ENCODE measurements at places on chromosomes 12 and 14. TPM values are rescaled to one million over a fixed set of nuclear protein-coding genes. Genes with fewer than 3 reads are reported as not detected.

KIF5A gene
- total RNA-seq = not detected

DHRS1 gene
- 12.4 TPM for total RNA-seq

FBRSL1 gene
- total RNA-seq = 15.1 TPM

TIMM9 gene
- total RNA-seq = 30.9 TPM

CCDC60 gene
- total RNA-seq = not detected

TMEM233 gene
- total RNA-seq = under 0.01 TPM

FANCM gene
- total RNA-seq = 15.0 TPM

TAS2R7 gene
- 0.48 TPM for total RNA-seq

ARMH4 gene
- 1.3 TPM for total RNA-seq

DLGAP5 gene
- total RNA-seq = 24.2 TPM

MSI1 gene
- not detected for total RNA-seq

WSCD2 gene
- not detected for total RNA-seq

IL31 gene
- not detected for total RNA-seq

BLOC1S1 gene
- total RNA-seq = 43.1 TPM

TAS2R30 gene
- 5.6 TPM for total RNA-seq

GSG1 gene
- total RNA-seq = not detected

PAPLN gene
- 10.1 TPM for total RNA-seq

GYS2 gene
- total RNA-seq = not detected

IGF1 gene
- 1.4 TPM for total RNA-seq

TMPRSS12 gene
- total RNA-seq = not detected

PLA2G1B gene
- total RNA-seq = not detected

CCDC175 gene
- total RNA-seq = not detected

BHLHE41 gene
- 0.67 TPM for total RNA-seq

SAMD15 gene
- 1.6 TPM for total RNA-seq

IL22 gene
- total RNA-seq = not detected

CLEC4D gene
- not detected for total RNA-seq

ALDH1L2 gene
- 1.4 TPM for total RNA-seq

BDKRB1 gene
- not detected for total RNA-seq

TSHR gene
- total RNA-seq = not detected

ACSM4 gene
- not detected for total RNA-seq

ADAMTS20 gene
- total RNA-seq = not detected

CLEC1B gene
- total RNA-seq = not detected

ART4 gene
- 23.8 TPM for total RNA-seq

GCH1 gene
- 2.3 TPM for total RNA-seq

E2F7 gene
- total RNA-seq = 35.9 TPM

NGB gene
- not detected for total RNA-seq

HOTAIR gene
- total RNA-seq = under 0.01 TPM

TM9SF1 gene
- 53.6 TPM for total RNA-seq

SLC39A2 gene
- not detected for total RNA-seq

SERPINA9 gene
- total RNA-seq = not detected

ACRBP gene
- 1.6 TPM for total RNA-seq

NKX2-1 gene
- not detected for total RNA-seq

FGF23 gene
- not detected for total RNA-seq

SERPINA1 gene
- total RNA-seq = not detected

TCL1B gene
- not detected for total RNA-seq

INSM2 gene
- not detected for total RNA-seq

APOF gene
- total RNA-seq = not detected

ERBB3 gene
- 0.48 TPM for total RNA-seq

Data from vein endothelial cell (primary cell).